Activated naive CD4-positive, alpha-beta T cell treated with anti-CD3 and anti-CD28 coated beads for 36 hours (primary cell): ENCODE measurements at places on chromosomes 4 and X. TPM values are rescaled to one million over a fixed set of nuclear protein-coding genes. Genes with fewer than 3 reads are reported as not detected.

- no peak overlapping the region for H3K27ac ChIP-seq
- no peak overlapping the region for H3K4me3 ChIP-seq
- no peaks in the 10 kb centered on the region for H3K4me1 ChIP-seq
- DNase-seq: no peak
Measured at GRCh38 chr4:1393866-1394265, 12.4 kb downstream of the NKX1-1 start.

DNA sequence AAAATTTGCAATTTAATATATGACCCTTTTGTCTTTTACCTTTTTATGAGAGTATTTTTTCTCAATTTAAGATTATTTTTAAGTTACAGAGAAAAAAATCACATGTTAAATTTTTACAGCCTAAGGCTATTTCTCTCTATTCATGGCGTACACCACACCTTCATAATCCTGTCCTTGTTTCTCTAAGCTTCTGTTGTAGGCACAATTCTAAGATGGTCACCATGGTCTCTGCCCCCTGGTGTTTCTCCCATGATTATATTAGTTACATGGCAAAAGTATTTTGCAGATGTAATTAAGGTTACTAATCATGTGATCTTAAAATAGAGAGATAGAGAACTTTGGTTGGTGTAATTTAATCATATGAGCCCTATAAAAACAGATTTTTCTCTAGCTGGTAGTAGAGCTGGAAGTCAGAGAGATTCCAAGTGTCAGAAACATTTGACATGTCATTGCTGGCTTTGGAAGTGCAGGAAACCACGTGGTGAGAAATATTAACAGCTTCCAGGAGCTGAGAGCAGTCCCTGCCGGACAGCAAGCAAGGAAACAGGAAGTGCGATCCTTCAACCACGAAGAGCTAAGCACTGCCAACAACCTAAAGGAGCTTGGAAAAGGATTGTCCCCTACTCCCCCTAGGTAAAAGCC, 89.8 kb downstream of the EIF4E start:
- no peak overlapping the region for H3K4me3 ChIP-seq
- no peaks in the 10 kb centered on the region for H3K4me1 ChIP-seq
- H3K27me3 ChIP-seq: no peaks in the 10 kb centered on the region
- H3K36me3 ChIP-seq: no peaks in the 10 kb centered on the region

DNA sequence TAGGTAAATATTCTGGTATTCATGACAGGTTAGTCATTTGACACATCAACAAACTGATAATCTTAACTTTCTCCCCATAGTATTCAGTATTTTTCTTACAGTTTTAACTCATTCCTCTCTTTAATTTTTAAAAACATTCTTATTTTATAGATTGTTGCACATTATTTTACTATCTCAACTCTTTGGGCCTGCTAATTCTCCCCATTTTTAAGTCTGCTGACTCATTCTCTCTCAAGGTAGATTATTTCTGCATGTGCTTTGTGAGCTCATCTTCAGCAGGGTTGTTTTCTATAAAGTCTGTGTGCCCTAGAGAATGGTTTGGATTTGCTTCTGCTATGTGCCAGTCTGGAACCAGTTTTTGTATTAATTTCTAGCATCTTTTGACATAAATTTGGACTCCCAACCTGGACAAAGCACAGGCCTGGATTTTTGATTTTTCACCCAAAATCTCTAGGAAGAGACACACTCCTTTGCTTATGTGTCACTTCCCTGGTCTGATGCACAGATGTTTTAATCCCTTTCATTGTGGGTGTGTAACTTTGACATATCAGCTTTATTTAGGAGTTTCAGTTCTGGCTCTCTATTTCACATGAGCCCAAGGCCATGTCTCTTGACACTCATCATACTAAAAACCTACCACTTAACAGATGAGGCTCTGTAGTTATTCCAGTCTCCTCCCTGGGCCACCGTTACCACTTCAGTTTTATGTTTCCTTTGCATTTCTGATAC, 194.3 kb upstream of the PGRMC2 start:
- no peaks in the 10 kb centered on the region for H3K4me1 ChIP-seq
- H3K27ac ChIP-seq: no peak overlapping the region
- no peaks in the 10 kb centered on the region for H3K27me3 ChIP-seq
- DNase-seq: no peak
- no peaks in the 10 kb centered on the region for H3K36me3 ChIP-seq

The ESX1 gene
- not detected for total RNA-seq

DNA sequence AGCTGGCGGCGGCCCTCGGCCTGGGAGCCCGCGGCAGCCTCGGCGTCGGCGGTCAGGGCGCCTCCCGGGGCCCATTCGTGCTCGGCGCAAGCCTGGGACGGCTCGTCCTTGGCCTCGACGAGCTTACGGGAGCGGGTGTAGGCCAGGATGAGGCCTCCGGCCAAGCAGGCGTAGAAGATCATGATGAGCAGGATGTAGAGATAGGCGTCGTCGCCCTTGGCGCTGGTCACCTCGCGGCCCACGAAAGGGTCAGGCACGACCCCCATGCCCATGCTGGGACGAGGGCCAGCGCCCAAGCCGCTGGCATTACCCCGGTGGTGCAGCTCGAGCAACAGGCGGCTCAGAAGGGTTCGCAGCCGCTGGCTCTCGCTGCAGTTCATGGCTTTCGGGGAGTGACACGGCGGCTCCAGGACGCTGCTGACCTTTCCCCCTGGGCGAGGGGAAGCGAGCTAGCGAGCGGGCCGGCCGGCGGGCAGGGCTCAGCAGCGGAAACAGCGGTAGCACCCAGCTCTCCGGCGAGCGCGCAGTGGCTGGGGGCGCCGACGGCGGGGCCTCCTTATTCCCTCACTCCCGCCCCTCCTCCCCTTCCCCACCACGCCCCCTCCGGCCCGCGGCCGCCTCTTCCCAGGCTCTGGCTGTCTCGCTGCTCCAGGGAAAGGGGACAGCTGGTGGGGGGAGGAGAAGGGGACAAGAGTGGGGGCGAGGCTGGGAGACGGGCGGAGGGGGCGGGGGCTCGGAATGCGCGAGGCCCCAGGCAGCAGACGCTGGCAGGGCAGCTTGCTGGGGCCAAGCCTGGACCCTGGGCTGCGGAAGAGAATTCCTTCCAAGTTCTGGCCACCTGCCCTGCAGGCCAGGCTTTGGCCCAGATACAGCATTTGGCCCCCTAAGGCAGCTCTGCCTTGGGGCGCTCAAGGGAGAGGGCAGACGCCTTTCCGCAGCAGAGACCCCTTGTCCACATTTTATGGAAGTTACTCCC, at the start of gene KCNE5:
KCNE5 (minus strand) TSS at position 532 of the 976 bp plus-strand sequence; CDS start at position 380, 152 bp downstream.
- peaks cover 4% of the 10 kb centered on the region for H3K36me3 ChIP-seq
- H3K4me1 ChIP-seq: no peaks in the 10 kb centered on the region
- no peak within 1 kb of the TSS for H3K4me3 ChIP-seq
- no peak for DNase-seq
- peaks cover 7% of the 10 kb centered on the region for H3K27me3 ChIP-seq
